ENCODE measurements at places on chromosomes 13 and 19. TPM values are rescaled to one million over a fixed set of nuclear protein-coding genes. Genes with fewer than 3 reads are reported as not detected.
A peak's percentile ranks its signal among the peaks of the same experiment; 100 is the strongest.

GRCh38 chr13:46629811-46630413 lies 76.9 kb downstream of the LRCH1 start:
- H3K4me3 ChIP-seq: no peak overlapping the region
- DNase-seq: no peak
- H3K27me3 ChIP-seq: no peaks in the 10 kb centered on the region
- peaks cover 57% of the 10 kb centered on the region for H3K4me1 ChIP-seq
- H3K27ac ChIP-seq: no peak overlapping the region

DNA sequence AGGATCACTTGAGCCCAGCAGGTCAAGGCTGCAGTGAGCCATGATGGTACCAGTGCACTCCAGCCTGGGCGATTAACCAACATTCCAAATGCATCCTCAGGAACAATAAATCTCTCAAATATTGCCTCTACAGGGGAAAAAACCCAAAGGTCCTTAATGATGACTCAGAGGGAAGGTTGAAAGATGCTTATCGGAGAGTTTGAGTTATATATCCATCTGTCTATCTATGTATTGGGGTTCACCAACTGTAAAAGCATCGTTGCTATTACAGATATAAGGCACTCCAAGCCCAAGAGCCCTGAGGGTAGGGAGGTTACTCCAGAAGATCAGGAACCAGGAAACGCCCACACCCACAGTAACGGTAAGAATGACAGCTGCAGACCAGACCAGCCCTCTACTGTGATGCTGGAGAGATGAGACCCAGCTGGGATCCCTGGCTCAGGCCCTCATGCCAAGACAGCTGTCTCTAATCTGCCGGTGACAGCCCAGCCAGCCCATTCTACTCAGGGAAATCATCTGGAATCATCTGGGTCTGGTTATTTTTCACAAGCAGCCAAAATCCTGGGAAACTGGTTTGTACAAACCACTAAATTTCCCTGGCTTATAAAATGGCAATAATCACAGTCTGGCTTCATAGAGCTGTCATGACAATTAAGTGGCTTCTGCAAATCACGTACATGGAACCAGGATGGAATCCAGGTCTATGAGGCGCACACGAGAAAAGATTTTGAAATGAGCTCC lies 23.8 kb downstream of the TEX101 start:
- no peaks in the 10 kb centered on the region for H3K36me3 ChIP-seq
- H3K4me3 ChIP-seq: no peak overlapping the region
- no peaks in the 10 kb centered on the region for H3K27me3 ChIP-seq
- H3K27ac ChIP-seq: peak overlapping the region; percentile 71
- peaks cover 34% of the 10 kb centered on the region for H3K4me1 ChIP-seq

- no peak for DNase-seq
- H3K27me3 ChIP-seq: no peaks in the 10 kb centered on the region
- H3K4me3 ChIP-seq: no peak overlapping the region
- H3K27ac ChIP-seq: no peak overlapping the region
These were observed 4.7 kb upstream of the MVB12A start for GRCh38 chr19:17415121-17415520.

DNA sequence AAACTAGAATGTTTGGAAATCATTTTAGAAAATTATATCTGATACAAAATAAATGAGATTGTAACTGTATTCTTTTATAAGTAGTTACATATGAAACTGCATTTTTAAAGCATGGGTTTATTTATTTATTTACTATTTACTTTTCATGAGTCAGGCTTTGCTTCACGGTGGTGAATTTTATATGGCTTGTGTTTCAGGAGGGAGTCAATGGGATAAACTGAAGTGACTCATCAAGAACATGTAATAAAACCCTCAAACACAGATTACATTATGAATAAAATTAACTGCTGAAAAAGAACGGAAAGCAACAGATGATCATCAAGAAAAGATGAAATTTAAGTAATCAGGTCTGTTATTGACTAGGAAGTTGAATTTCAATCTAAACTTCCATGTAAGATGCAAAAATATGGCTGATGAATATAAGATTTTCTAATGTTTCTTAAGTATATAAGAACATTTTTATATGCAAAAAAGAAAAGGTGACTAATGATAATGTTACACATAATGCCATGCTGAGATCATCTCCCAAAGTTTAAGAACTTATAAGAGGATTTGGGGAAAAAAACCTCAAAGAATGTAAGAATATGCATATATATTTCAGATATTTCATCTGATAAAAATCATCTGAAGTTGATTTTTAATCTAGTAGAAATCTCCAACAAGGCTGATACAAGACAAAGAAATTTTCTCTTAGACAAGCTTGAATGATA lies 383.6 kb downstream of the SLITRK1 start:
- no peaks in the 10 kb centered on the region for H3K27me3 ChIP-seq
- no peak overlapping the region for H3K4me3 ChIP-seq
- H3K4me1 ChIP-seq: no peaks in the 10 kb centered on the region
- no peak overlapping the region for H3K27ac ChIP-seq

DNA sequence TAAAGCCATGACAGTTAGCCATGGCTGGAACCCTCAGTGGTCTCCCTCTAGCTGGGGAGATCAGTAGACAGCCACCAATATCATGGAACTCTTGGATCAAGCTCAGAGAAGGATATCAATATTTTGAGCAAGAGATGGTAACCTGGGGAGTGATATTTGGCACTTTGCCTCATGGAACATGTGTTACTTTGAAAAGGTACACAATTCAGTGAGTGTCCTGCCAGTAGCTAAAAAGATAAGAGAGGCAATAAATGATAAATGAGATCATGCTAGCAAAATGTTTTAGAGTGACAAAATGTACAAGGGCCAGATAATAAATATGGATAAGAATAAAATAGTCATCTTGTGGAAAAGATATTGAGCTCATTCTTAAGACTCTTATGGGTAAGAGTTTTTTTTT lies 1618.7 kb downstream of the OLFM4 start:
- H3K27me3 ChIP-seq: no peaks in the 10 kb centered on the region
- no peak overlapping the region for H3K27ac ChIP-seq
- no peaks in the 10 kb centered on the region for H3K36me3 ChIP-seq
- no peak overlapping the region for H3K4me3 ChIP-seq
- no peaks in the 10 kb centered on the region for H3K4me1 ChIP-seq

DNA sequence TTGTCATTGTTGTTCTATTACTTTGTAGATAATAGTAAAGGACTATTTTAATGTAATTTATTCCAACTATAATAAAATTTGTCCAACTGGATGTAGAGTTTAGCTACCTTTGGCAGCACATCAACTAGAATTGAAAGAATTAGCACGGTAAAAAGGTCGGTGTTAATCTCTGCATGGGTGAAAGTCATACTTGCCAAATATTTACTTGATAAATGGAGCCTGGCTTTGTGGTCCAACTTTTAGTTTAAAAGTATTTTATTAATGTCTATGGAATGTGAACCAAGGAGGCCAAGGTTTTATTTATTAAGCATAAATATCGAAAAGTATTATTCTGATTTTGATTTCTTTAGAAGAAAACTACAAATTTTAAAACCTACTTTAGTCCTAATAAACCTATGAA lies 1389.0 kb downstream of the PCDH9 start:
- no peak for DNase-seq
- H3K4me1 ChIP-seq: no peaks in the 10 kb centered on the region
- no peaks in the 10 kb centered on the region for H3K27me3 ChIP-seq
- no peaks in the 10 kb centered on the region for H3K36me3 ChIP-seq
- no peak overlapping the region for H3K27ac ChIP-seq

DNA sequence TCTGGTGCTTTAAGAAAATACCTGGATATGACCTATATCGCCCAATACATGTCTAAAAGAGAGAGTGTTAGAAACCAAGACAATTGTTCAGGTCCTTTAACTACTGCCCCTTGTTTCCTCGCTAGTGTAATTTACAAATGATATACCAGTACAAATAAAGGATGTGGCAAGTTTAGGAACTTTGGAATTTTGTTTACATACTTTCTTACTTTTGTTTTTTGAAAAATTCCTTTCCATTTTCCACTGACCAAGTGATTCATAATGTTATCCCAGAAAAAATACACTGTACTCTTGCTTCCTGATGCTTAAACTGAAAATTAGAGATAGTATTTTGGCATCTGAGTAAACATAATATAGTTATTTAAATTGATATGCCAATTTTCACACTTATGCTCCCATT lies 96.8 kb upstream of the CSNK1A1L start:
- no peak for DNase-seq
- H3K27me3 ChIP-seq: no peaks in the 10 kb centered on the region
- H3K36me3 ChIP-seq: no peaks in the 10 kb centered on the region

DNA sequence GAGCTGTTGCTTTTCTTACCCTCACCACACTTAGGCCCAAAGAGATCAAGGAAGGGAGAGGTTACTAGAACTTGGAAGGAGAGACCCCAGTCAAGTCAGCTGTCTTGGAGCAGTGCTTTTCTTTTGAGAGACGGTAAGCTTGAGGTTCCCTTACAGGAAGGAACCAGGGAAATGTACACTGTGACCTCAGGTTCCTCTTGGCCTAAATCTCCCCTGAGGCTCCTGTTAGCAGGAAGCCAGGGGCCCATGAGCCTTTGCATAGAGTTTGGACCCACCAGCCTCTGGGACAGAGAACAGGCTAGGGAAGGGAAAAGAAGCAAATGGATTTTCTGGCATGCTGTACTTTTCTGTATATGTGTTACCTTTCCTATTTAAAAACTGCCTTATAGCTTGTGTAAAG lies 5.9 kb upstream of the GPR18 start:
- H3K36me3 ChIP-seq: peaks cover 14% of the 10 kb centered on the region
- H3K27ac ChIP-seq: no peak overlapping the region
- H3K4me1 ChIP-seq: peaks cover 63% of the 10 kb centered on the region

The RFPL4A gene
- total RNA-seq: not detected

The ZNF296 gene
- 3.2 TPM for total RNA-seq
